ENCODE measurements at places on chromosomes 1 and 21.

GRCh38 chr1:52669696-52670095, 28.5 kb downstream of the COA7 start:
- DNase-seq: no peak

GRCh38 chr1:108316545-108316944, 72.7 kb upstream of the NBPF4 start:
- DNase-seq: no peak

DNA sequence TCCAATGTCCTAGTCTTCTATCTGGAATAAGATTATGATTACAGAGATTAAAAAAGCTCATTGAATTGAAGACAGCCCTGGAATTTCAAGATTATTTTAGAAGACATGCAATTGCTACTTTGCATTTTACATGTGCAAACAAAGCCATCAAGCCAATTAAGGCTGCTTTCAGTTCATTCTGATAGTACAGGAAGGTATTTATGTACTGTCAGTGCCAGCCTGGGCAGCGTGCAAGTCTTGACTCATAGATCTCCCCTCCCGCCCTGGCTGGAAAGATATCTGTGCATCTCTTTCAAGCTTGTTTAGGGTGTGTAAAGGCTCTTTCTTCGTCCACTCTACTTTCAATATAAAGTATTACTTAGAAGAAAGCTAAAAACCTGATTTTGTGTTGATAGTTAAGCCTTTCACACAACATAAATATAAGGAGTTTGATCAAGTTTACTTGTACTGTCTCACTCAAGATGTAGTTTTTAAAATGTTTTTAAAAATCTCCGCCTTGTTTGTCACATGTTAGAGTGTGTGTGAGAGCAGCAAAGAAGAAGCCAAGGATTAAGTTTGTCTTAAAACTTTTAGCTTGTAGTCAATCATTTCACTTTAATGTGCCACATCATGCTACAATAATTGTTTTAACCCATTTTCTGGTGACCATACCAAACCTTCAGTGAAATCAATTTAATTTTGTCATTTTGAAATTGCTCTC, 13.6 kb upstream of the LYPLAL1 start:
- no peak for DNase-seq

GRCh38 chr1:194533641-194534040, 1347.2 kb upstream of the B3GALT2 start:
- no peak for DNase-seq

- no peak for DNase-seq
Observed at GRCh38 chr1:151502859-151503780, 8.1 kb upstream of the CGN start.

DNA sequence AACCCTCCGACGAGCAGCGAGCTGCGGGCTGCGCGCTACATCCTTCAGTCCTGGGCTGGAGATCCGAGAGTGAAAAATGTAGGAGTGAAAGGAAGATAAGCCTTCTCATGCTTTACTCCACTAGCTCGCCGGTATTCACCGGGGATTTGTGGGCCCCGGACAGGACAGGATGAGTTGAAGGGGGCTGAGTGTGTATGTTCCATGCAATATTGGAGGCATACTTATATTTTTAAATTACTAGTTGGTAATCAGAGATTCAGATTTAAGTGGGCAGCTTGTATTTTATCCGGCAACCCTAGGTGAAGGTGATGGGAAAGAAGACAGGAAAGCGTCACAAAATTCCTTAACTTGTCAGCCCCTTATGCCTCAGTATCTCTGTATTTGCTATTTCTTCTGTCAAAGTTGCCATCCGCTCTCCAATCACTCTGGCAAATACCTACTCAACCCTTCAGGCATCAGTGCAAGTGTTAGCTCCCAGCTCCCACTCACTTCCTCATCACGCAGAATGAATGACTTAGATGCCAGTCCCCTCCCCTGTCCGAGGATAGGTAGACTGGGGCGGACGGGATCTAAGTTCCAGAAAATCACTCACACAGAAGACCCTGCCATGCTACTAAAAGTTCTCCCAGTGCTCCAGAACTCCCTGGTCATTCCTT, 503 bp upstream of the PIGM start:
- DNase-seq: no peak
